Erythroblast (primary cell): ENCODE measurements at places on chromosomes 1 and 21.

- DNase-seq = peak; percentile 40
Measured at GRCh38 chr1:40653851-40654537, 11.5 kb downstream of the RIMS3 start.

- DNase-seq = no peak
Measured at GRCh38 chr1:107198561-107198960, 57.7 kb downstream of the NTNG1 start.

DNA sequence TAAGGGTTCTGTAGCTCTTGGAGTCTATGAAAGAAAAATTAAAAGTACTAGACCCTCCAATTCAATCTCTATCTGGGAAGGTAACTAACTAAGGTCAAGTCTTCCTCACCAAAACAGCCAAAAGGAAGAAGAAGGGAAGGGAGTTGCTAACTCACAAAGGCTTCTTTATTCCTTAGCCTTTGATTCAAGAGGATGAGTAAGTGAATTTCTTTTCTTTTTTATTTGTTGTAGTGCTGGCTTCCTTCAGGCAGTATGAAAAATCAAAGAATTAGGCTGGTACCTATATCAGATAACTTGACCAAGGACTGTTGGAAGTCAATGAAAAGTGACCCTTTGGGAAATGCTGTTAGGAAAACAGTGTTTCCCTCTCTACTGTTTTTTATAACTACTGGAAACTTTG, 144.4 kb upstream of the NRIP1 start:
- no peak for DNase-seq

GRCh38 chr1:89518221-89518631, 6.4 kb upstream of the LRRC8B start:
- no peak for DNase-seq

DNA sequence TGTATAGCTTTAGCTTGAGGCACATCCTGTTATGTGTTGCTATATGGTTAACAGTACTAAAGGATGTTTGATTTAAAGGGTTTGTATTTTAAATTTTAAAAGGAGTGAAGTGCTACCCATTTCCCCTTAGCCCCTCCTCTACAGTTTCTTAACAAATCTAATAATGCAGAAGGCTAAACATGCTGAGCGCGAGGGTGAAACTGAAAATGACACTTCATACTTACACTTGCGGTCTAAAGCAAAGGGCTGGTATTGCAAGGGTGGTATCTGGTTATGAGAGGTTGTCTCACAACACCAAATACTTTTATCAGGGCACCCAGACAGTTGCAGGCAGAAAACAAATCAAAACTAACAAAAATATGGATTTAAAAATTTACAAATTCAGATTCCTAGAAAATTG, 172.3 kb downstream of the SIPA1L2 start:
- DNase-seq = no peak

GRCh38 chr1:117268535-117269455, 58.1 kb upstream of the VTCN1 start:
- no peak for DNase-seq

DNA sequence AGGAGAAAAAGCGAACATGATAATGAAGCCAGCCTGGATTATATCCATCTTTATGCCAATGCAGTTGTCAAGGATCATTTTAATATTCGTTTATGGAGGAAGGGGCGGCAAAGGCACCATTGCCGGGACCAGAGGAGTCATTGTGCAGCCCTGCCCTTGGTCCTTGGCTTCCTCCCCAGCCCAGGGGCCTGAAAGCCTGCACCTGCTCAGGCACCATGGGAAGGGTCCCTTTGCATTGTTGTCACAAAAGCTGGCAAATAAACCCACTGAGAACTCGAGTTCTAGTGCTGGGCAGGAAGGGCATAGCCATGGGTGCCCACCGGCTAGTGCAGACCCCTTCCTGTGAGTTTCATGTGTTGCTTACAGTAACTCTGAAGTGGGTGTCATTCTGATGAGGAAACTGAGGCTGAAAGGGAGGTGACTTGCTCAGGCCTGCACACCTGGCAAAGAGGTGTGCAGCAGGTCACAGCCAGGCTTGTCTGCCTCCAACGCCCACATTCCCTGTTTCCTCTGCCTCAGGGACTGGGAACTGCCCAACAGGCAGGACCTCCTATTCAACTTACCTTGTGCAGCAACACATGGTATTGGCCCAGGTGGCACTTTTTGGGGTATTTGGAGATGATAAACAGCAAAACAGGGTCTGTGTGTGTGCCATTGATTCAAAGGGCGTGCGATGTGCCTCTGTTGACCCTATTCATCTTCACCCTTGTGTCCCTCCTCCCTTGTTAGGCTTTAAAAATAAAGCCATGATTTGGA, 84.6 kb downstream of the MAN1C1 start:
- DNase-seq = no peak

DNA sequence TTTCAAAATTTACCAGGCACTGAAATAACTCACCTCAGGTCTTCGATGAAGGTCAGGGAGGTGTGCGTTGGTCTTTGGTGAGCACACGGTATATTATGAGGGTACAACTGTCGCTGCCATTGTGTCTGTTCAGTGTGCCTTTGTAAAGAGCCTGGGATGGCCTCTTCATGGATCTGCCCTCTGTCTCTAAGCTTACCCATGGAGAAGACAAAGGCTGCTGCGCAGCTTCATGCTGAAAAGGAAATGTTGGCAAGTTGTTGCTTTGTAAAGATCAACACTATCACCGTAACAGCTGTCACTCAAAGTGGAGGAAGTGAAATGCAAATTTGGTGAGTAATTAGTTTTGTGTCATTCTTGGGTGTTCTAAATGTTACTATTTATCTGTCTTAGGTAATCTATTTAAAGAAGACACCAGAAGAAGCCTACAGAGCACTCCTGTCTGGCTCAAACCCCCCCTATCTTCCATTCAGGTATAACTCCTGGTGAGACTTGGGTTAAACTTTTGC, 71.6 kb downstream of the CDC14A start:
- no peak for DNase-seq

DNA sequence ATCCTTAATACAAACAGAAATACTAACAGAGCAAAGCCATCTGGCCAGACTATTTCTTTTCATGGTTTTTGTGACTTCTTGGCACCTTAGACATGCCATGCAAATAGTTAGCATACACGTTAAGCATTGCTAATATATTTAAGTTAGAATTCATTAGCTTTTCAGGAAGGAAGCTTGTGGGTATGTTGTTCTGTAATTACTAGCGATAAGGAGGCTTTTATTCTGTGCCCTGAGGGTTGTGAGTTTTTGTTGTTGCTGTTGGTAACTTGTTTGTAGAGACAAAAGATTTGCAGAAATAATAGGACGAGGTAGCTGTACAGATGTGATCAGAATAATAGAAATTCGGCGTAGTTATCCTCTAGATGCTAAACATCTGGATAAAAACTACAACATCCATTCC, 305.3 kb downstream of the TM2D1 start:
- DNase-seq = no peak

DNA sequence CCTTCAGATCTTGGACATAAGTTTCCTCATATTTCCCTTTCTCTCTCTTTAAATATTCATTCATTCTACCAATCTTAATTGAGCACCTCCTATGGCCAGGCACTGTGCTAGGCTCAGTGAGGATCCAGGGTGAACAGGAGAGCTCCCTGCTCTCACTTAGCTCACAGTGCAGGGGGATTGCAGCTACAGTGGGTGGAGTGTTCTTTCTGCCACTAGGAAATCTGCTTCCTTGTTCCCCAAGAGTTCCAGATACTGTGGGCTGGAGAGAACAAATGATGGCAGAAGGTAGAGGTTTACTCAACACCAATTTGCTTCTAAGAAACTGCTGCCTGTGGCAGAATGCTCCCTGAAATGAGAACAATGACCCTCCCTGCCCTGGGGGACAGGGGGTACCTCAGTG, 5.1 kb upstream of the FABP3 start:
- no peak for DNase-seq

- peak; percentile 59 for DNase-seq
Measured at GRCh38 chr1:168008595-168008994, 71.7 kb upstream of the MPC2 start.

DNA sequence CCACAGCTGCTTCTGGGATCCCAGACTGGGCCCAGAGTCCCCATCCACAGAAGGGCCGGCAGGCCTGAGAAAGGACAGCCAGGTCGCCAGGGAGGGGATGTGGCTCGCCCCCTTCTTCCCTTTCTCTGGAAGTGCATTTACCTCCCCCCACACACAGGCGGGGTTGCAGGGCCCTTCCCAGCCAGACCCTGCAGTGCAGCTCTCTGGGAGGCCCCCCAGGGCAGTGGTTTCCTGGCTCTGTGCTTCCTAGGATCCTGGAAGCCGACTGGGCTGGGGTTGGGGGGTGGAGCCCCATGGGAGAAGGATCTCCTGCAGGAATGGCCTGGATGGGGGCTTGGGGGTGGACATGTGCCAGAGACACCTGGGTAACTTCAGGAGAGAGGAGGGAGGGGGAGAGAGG, 4.2 kb upstream of the COL6A1 start:
- no peak for DNase-seq

GRCh38 chr1:156499842-156500542, 583 bp downstream of the MEF2D start:
- peak; percentile 60 for DNase-seq

DNA sequence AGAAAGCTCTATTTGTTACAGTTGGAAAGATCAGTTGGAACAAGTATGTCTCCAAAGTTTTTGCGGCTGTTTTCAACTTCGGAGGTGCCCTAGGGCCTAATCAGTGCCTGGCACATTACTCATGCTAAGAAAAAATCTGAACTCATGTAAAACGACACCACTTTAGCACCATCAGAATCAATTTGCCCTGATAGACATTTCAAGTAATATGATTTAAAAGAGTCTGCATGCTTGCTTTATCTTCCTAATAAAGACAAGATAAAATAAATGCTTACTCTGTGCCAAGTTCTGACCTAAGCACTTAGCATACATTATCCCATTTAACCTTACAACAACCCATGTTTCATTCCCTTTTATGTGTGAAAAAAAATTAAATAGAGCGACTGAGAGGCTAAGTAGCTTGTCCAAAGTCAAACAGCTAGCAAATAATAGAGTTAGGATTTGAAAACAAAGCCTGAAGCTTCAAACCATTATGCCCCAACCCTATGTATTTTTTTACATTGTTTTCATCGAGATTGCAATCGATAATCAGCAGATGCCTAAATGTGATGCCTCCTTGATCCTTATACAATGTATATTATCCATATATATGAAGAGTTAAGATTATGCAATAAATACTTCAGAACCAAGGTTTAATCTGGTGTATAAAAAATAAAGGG, 91.3 kb downstream of the DENND1B start:
- no peak for DNase-seq

- no peak for DNase-seq
Measured at GRCh38 chr1:220318673-220319072, 46.4 kb upstream of the RAB3GAP2 start.

DNA sequence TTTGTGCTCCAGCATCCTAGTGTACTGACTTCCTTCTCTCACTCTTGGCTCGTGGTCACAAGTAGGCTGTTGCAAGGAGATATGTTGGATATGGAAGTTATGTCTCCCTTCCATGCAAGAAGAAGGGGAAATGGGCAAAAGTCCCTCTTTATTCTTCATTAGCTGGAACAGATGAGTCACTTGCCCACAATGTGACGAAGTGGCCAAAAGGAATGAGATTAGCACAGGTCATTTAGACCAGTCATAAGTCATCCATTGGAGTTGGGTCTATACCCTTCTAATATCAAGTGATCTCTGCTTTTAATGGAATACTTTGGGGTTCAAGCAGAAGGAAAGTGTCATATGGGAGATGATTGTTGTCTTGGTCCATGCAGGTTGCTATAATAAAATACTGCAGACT, 91.2 kb upstream of the NGF start:
- DNase-seq = no peak

DNA sequence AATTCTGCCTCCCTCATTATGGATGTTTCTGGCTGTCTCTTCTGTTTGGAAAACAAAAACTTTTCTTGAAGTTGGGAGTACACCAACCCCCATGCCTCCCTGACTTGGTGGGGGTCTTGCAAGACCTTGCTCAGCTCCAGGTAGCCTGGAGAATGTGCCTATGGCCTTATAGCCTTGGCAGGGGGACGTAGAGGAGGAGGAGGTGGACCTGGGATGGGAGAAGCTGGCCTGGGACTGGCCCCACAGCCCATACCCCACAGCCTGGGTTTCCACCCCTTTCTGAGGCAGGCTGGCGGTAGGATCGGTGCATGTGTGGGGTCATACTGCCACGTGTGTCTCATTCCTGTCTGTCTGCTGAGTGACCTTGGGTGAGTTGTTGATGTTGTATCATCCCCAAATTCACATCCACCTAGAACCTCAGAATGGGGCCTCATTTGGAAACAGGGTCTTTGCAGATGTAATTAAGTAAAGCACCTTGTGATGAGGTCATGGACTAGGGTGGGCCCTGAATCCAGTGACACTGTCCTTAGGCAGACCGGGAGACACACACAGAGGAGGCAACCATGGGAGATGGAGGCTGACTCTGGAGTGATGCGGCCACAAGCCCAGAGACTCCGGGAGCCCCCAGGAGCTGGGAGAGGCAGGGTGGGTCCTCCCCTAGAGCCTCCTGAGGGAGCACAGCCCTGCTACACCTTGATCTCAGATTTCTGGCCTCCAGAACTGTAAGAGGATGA, 18.5 kb downstream of the OBSCN start:
- DNase-seq = no peak

GRCh38 chr1:9990944-9991343, 6.1 kb upstream of the RBP7 start:
- no peak for DNase-seq

GRCh38 chr21:45945868-45946210, 35.7 kb upstream of the COL6A1 start:
- no peak for DNase-seq

DNA sequence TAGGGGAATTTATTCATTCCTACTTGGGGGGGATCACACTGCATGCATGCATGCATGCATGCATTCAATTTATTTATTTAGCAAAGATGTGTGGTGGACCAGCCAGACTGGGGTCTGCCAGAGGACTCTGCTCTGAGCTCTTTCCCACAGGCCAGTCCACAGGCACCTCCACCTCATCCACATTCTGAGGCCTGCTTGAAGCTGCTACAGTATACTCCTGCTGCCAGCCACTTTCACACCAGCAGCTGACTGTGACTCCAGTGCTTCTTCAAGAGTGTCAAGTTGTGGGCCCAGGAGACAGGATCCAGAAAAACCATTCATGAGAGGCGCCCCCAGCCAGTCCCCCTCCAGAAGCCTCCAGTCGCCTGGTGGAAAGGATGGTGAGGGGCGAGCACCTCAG, 30.9 kb downstream of the SSBP3 start:
- DNase-seq = no peak

DNA sequence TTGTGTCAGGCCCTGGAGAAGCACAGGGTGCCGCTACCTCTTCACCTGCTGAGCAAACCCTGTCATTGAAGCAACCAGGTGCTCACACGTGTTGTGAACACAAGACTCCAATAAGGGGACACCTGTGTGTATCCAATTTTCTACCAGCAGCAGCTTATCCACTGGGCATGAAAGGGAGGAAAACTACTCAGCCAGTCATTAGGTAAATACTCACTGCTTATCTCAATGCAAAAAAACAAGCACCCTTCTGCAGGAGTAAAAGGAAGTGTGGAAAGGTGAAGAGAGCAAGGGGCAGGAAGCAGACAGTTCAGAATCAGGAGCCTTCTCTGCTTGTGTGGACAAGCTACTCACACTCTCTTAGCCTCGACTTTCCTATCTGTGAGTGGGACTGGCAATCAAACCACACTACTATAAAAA, 148.9 kb downstream of the ETS2 start:
- DNase-seq = no peak
